ENCODE measurements at places on chromosomes 13 and 19.
A peak's percentile ranks its signal among the peaks of the same experiment; 100 is the strongest.

- no peak for DNase-seq
These were observed 5.2 kb upstream of the REXO1 start for GRCh38 chr19:1853295-1854038.

DNA sequence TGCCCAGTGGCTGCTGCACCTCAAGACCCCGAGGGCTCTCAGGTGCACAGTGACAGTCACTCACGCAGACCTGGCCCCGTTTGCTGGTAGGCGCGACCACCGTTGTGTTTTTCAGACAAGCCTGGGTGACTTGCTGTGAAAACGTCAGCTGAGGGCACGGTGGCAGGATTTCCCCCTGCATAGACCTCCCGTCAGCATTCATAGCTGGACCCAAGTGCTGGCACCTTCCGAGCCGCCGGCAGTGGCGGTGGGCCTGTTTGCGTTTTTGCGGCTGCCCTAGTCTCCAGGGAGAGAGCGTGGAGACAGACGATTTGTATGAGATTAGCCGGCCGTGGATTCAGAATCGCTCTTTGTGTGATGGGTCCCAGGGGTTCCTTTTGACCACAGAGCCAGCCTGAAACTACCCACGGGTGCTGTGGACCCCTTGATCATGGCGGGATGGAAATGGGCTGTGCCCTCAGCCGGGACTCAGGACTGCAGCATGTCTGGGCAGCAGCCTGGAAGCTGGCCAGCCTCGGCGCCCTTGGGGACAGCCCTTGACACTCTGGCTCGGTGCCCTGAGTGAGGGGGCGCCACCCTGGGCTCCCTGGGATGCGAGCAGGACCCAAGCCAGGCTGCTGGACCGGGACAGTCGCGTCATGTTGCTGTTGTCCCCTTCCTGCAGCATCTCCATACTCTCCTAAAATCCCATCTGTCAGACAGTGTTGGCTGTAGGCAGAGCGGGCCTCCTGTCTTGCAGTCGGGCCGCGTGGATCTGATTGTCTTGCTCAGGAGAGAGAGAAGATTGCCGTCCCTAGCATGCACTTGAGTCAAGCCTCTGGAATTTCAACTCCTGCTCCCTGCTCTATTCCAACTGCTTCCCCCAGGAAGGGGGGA, 8.6 kb downstream of the KDM4B start:
- DNase-seq: peak; percentile 60

DNA sequence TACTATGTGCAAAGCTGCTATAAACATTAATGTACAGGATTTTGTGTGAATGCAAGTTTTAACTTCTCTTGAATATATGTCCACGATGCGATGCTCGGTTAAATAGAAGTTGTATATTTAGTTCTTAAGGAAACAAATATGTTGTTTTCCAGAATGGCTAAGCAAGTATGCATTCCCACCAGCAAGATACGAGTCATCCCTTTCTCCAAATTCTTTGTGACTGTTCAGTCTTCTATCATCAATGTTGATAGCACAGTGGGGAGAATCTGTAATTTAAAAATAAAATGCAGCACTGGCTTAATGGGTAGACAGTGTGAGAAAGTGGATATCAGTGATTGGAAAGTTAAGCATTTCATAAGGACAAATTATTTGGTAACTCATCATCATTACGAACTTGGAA, 1340.8 kb downstream of the PCDH9 start:
- DNase-seq: no peak

DNA sequence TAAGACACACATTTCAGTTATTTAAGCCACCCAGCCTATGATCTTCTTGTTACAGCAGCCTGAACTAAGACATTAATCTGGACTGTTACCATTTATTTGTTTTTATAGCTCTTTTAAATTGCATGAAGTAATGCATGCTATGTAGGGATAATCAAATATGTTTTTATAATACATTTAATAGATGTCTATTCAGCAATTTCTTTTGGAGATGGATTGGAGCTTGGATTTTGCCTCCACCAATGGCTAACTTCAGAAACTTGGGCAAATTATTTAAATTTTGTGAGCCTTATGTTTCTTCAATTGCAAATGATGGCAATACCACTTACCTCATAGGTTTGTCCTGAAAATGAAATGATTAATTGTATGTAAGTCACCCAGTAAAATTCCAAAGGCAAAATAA, 288.7 kb downstream of the GPC6 start:
- DNase-seq: no peak

- no peak for DNase-seq
These were observed 338.0 kb downstream of the EFNB2 start for GRCh38 chr13:106197496-106197895.

DNA sequence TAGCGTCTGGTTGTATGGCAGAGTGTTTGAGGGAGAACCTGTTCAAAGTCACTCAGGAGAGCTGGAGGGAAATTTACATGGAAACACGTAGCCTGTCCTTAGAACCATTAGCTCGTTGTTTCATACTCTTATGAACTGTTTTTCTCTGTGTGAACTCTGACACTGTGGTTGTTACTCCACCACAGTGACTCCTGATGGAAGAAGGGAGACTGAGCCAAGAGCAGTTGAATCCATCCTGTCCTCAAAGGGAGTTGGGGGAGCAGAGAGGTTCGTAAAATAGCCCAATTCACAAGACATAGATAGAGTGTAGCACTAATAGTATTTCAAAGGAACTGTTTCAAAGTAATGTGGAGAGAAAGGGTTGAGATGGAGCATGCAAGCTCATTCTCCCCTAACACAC, 964.8 kb downstream of the PCDH9 start:
- DNase-seq: no peak

DNA sequence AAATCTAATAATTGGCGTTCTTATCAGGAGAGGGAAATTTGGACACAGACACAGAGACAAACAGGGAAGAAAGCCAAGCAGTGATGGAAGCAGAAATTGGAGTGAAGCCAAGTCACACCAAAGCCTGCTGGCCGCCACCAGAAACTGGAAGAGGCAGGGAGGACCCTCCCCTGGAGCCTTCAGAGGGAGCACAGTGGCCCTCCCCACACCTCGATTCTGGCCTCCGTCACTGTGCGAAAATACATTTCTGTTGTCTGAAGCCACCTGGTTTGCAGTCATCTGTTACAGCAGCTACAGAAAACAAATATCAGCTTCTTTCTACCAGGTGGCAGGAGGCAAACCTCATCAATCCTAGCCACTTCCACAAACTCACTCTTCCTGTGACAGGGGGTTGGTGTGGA, 8.3 kb upstream of the TLE6 start:
- DNase-seq: no peak

DNA sequence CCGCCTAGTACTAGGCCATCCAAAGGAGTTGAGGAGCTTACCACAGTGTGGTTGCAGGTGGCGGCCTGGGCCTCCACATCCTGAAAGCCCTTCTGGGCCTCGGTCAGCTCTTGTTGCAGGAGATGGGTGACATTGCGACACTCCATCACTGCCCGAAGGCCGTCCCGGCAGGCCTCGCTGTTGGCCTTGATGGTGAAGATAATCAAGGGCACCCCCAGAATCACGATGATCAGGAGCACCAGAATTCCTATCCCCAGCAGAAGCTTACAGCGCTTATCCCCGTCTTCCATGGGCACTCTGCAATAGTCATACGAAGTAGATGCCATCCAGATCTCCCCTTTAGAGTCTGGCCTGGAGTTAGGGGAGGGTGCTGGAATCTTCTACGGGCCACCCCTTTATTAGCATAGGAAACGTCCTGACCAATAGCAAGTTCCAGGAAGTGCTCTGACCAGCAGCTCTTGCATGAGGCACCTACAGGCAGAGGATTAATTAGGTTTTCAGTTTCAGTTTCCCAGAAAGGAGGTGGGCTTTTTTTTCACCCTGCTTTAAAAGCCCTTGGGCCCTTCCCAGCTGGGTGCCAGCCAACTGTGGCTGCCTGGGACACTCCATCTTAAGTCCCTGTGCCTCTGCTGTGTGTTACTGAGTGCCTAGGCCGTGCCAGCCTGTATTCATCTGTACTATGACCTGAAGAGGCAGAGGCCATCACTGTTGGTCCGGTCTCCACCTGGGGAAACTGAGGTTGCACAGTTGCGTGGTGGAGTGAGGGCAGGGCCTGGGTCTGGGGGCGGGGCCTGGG, at the start of gene BST2:
Gene BST2, minus strand, starts transcription at position 381 of the 796 bp plus-strand sequence. Its CDS starts 55 bp downstream, at position 326.
- no peak for DNase-seq

GRCh38 chr19:4687396-4687795, 17.3 kb upstream of the MYDGF start:
- DNase-seq: no peak

GRCh38 chr13:83919775-83920174, 37.5 kb upstream of the SLITRK1 start:
- DNase-seq: no peak

- no peak for DNase-seq
These were observed 18.1 kb downstream of the PHLDB3 start for GRCh38 chr19:43486412-43486811.

DNA sequence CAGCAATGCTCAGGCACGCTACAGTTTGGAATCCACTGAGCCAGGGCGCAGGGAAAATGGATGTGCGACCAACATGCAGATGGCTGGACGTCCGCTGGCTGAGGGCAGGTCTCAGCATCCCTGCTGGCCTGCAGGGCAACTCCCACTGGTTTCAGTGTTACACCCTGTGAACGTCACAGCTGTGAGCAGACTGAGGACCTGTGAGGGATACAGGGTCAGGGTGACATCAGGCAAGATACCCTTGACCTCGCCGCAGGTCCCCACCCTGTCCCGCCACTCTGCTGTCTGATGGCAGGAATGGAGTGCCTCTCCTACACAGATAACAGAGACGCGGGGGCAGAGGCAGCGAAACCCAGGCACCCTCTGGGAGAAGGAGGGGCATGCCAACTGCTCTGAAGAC, 19.1 kb downstream of the ZFR2 start:
- no peak for DNase-seq

- DNase-seq: no peak
These were observed 38.6 kb downstream of the ELL start for GRCh38 chr19:18483119-18483890.
